Inflammatory macrophage treated with lipopolysaccharide for 1 hour (primary cell): ENCODE measurements at places on chromosomes 6 and 20.

DNA sequence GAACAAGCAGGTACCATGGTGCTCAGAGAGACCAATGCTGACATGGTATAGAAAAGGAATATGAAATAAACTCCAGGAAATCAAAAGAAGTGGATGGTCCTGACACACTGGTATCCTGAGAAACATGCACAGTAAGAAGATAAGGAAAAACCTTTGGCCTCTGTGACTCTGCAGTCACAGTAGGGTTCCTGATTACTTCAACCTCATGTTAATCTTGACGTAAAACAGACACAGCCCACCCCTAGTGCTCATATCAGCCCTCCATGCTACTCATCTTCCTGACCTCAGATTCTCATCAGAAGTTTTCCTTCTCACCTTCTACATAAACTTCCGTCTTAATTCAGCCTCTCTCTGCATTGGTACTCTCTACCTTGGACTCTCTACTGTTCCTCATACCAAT, 240.9 kb downstream of the PKHD1 start:
- no peak for DNase-seq

DNA sequence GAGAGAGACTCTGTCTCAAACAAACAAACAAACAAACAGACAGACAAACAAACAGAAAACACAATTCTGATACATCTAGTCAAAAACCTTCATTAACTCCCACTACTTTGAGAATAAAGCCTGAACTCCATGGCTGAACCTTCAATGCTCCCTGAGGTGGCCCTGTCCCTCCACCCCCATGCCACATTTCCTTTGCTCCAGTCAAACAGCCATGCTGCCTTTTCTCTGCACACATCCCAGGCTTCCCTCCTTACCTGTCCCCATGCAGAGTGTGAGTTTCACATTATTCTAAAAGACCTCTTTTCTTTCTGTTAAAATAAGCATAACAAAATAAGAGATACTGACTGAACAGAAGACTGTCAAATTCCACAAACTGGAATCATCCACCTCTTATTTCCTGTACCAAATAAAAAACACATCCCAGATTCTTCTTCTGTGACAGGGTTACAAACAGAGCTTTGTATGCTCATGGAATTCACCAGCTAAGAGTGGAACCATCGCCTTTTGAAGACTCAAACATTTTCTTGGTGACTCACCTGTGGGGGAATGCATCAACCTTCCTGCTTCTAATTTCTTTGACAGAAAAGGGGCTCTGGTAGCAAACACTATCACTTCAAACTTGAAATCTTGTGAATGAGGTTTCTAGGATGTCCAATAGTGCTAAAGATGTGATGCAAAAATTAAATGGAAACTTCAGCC, 71.0 kb upstream of the SLC22A16 start:
- DNase-seq = no peak

- peak; percentile 12 for DNase-seq
These were observed 128.0 kb downstream of the PHACTR1 start for GRCh38 chr6:12844284-12845223.

DNA sequence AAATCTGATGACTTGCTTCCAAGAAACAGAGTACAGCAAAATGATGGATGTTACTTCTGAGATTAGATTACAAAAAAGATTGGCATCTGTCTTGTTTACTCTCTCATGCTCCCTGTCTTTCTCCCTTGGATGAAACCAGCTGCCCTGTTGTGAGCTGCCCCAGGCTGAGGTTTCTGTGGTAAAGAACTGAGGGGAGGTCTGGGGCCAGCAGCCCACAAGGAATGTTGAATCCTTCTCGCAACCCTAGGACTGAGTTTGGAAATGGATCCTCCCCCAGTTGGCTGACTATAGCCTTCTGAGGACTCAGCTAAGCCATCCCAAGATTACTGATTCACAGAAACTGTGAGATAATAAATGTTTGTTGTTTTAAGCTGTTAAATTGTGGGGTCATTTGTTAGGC, 5.6 kb upstream of the HECA start:
- DNase-seq = no peak

- DNase-seq = no peak
These were observed 125.7 kb upstream of the RIPOR2 start for GRCh38 chr6:25061289-25061936.

- DNase-seq = peak; percentile 69
These were observed 138.3 kb downstream of the IPCEF1 start for GRCh38 chr6:154218301-154218700.

DNA sequence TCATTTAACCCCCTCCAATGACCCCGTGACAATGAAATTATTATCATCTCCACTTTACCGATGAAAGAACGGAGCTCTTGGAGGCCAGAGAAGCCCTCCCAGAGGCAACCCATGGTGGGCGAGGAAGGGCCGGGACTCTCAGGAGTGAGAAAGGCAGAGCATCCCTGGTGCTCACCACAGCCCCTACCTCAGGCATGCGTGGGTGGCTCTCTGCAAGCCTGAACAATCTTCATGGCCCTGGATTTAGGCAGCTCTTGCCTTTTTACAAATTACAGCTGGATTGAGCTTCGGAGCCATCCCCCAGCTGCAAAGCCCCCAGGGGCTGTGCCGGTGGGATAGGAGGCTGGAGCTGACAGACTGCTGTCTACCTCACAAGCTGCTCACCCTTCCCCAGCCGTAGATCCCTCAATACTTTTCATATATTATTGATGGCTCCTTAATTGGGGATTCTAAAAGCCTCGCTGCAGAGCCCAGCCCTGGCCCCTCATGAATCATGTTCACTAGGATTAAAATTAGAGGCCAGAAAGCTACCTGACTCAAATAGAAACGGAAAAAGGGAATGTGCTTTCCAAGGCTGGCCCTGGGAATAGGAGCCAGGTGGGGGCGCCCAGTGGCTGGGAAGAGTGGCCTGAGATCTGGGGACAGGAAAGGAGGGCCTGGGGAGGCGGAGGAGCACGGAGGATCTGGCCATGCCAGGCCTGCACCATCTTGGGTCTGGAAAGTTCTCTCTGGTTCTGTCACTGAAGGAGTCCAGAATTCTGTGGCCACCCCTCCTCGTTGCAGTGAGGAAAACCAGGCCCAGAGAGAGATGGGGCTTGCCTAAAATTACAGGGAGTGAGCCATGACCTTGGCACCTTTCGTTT, 29.1 kb downstream of the CPNE5 start:
- DNase-seq = no peak

- no peak for DNase-seq
These were observed 11.5 kb upstream of the PDYN start for GRCh38 chr20:2005359-2005758.

- DNase-seq = no peak
These were observed 473.8 kb upstream of the HSF2 start for GRCh38 chr6:121925534-121926255.

- DNase-seq = no peak
These were observed 2.3 kb downstream of the DNAAF9 start for GRCh38 chr20:3405139-3405538.

GRCh38 chr6:114714836-114715507, 372.1 kb upstream of the HS3ST5 start:
- no peak for DNase-seq

DNA sequence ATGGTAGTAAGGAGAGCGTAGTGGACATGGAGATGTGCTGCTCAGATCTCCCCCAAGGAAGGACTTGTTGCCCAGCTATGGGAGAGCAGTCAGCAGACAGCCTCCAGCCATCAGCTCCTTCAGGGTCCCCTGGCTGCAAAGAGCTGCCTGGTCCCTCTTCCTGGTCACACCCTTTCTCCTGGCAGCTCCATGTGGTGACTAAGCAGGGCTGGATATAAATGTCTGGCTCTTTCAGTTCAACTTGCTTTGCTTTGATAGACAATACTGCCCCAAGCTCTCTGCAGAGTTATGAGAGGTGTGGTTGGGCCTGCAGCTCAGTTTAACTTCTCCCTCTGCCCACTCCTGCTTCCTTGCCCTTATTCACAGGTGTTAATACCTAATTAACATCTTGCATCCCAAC, 64.1 kb upstream of the DDR1 start:
- DNase-seq = no peak

GRCh38 chr20:45342855-45343531, 5.2 kb downstream of the SDC4 start:
- no peak for DNase-seq

DNA sequence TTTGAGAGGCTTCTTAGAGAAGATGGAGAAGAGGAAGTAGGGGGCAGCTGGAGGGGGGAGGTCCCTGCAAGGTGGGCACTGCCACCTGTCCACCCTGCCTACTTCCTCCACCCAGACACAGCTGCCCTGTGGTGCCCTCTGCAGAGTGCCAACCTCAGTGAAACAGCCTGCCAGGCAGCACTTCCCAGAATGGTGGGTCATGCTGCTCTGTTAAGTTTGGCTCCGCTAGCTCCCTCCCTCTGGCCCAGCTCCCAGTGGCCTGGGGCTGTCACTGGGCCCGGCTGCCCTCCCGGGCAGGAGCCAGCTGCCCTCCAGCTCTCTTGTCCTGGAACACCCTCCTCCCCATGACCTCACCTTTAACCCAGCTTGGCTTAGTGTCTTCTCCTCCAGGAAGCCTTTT, 5.1 kb upstream of the EPB41L1 start:
- no peak for DNase-seq

DNA sequence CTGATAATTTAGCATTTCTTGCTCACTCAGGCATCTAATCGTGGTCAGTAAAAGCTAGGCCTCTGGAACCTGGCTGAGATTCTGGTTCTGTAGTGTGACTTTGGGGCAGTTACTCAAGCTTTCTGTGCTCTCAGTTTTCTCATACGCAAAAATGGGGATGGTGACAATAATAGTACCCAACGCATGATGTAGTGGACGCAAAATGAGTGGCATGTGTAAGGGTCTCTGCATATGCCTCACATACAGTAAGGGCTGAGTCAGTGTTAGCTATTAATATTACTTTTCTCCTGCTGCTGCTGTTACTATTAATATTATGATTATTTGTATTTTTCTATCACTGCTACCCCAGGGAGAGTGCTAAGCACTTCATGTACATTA, 686 bp downstream of the GINS1 start:
- no peak for DNase-seq

DNA sequence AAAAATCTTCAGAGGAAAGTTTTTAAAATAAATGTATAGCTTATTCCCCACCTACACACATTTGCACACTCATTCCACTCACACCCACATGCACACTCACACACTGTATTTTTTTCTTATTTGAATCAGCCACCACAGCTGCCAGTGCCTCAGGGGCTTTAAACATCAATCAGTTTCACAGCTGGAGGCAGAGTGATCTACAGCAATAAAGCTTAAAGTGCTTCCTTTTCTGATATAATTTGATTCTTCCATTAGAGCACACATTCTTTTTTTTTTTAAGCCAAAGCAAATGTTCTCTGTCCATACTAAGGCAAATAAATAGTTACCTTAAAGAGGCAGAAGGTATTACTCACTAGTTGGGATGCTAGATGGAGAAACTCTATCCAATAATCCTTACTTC, 498.8 kb upstream of the POU3F2 start:
- no peak for DNase-seq

DNA sequence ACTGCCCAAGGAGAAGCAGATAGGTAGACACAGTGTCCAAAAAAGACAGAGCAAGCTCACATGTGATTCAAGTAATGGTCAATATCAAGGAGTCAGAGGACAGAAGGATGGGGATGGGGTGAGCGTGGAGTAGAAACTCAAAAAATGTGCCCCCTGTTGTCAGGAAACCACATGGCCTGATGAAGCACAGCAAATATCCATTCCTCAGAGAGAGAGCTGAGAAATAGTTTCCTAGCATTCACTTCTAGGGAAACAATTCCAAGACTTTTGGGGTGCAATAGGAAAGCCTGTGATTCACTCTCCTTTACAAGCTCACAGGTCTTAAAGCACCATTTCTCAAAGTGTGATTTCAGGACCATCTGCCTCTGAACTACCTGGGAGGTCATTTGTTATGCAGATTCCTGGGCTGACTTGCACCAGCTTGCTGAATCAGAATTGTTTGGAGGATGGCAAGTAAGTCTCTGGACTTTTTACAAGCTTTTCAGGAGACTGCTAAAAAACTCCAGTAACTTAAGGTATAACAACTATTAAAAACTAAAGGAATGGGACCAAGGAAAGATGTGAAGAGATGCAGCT, 432.8 kb downstream of the HDGFL1 start:
- DNase-seq = no peak

DNA sequence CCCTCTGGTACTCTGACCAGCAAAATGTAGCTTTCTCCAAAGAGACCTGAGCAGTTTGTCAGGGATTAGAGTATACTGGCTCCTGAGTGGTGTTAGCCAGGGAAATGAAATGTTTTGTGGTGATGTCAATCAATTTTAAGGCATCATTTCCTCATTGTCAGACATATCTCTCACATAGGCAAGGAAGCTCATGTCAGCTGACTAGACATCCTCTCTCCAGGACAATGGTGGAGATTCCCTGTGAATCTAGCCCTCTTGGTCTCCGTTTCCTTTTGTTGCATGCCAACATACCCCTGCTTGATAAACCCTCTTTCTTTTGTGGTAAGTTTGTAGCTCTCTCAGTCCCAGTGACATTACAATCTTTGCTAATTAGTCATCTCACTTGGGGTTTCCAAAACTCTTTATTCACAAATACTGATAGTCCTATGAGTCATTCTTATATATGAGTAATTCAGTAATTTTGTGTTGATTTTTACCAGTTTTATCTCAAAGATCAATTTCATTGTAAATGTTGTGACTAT, 135.6 kb upstream of the PTPRK start:
- peak; percentile 10 for DNase-seq

DNA sequence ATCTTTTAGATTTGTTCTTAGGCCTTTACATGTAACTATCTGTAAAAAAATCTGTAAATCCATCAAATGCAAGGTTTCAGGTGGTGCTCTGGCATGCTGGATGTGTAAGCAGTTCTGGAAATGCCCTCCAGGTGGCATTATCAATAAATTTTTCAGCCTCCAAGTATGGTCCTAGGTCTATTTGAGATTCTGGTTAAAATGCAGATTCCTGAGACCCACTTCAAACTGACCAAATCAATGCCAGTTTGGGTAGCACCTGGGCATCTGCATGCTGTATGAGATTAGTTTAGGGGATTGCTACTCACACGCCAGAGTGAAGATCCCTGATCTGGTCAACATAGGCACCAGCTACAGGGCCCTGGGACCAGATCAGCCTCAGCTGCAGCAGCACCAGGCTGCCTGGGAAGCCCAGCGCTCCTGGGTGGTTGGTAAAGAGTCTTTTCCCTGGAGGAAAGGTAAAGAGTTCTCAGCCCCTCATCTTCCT, 507.3 kb upstream of the CITED2 start:
- peak; percentile 45 for DNase-seq

GRCh38 chr6:138371452-138371711, 6.3 kb upstream of the SMIM28 start:
- no peak for DNase-seq

DNA sequence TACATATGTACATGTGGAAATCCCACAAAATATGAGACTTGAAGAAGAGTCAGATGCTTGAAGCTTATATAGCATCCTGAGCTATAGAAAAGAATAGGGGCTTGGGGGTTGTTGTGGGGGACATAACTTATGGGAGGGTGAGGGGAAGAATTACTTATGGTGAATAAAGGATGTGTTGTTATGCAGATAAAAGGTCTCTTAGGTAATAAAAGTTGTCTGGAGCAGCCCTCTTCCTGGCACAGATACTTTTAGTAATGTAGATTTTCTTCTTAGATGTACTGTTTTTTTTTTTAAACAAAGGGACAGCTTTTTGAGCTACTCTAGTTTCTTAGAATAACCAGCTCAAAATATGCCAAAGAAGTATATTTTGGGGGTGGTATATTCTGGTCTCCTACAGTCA, 35.9 kb downstream of the CHMP4B start:
- no peak for DNase-seq
